Left ventricle myocardium superior (tissue), 1 donor: ENCODE measurements at places on chromosomes 12 and 14. TPM values are rescaled to one million over a fixed set of nuclear protein-coding genes. Genes with fewer than 3 reads are reported as not detected.

Gene GRIP1
- 7.7 TPM for total RNA-seq

Gene MLH3
- 19.1 TPM for total RNA-seq

Gene SBNO1
- total RNA-seq: 29.4 TPM

Gene MYH7
- total RNA-seq: 12,717 TPM
